CD4-positive, alpha-beta T cell treated with Interleukin-4 for 4 hours (primary cell): ENCODE measurements at places on chromosomes 16 and 17.

DNA sequence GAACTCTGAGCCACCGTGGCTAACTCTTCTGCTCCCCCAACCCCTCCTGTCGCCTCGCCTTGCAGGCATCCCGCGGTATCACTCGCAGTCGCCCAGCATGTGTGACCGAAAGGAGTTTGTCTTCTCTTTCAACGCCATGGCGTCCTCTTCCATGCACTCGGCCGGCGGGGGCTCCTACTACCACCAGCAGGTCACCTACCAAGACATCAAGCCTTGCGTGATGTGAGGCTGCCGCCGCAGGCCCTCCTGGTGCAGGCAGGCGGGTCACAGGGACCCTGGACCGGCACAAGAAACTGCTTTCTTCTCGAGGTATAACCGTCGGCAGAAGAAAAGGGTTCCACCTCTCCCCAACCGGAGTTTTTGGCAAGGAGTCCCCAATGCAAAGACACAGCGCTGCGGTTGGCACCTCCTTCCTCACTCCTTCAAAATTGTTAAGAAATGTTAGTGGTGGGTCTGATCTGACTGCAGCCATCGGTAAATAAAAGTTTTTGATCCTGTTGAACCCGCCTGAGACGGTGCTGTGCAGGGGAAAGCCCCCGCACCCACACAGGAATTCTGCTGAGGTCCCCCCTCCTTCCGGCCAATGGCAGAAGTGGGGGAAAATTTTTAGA is 2.6 kb downstream of the FOXF1 start:
- no peak for DNase-seq

GRCh38 chr17:45338996-45339535 is 22.2 kb upstream of the MAP3K14 start:
- DNase-seq = no peak

DNA sequence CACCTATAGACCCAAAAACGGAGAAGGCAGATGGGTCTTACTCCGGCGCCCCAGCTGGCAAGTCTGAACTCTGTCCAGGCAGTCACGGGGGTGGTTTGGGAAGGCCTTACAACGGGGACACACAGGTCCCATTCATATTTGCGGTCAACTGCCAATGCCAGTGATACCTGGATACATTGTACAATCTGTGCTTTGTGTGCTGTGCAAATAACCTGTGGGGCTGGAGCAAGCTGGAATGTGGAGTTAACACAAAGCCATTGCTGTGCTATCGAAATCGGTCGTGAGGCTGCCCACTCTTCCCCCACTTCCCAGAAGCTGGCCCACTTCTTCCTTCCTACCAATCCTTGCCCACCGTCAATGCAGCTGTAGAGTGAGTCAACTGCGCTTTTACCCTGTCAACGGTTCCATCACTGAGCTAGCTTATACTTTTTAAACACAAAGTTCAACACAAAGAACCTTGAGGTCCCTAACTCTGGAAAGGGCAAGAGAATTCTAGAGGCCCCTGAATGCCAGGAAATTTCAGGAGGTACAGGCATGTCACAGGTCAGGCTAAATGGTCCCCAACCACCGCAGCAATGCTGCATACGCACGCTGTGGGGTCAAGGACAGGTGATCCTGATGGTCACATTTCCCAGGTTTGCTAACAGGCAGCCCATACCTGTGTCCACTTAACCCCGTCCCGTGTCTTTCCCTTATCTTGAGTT is 122.8 kb downstream of the ZFHX3 start:
- DNase-seq = no peak

- DNase-seq = peak; percentile 38
Observed at GRCh38 chr17:50908860-50909764, 43.0 kb upstream of the TOB1 start.

- peak; percentile 91 for DNase-seq
Observed at GRCh38 chr16:81521141-81521626, 76.6 kb downstream of the CMIP start.

- DNase-seq = no peak
Observed at GRCh38 chr17:38568274-38568673, 37.5 kb downstream of the SRCIN1 start.

DNA sequence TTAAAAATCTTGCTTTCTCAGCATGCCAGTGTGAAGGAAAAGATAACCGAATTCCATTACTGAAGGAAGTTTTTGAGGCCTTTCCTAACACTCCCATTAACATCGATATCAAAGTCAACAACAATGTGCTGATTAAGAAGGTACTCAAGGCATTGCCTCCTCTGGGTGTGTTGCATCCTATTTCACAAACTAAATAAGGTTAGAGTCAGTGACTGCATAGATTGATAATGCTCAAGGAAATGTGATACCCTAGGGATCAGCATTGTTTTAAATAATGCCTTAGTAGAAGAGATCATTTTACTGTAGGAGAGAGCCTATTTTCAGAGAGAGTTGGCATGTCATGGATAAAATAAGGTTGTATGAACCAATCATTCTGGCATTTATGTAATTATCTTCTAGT is 36.8 kb downstream of the GDPD1 start:
- DNase-seq = no peak

DNA sequence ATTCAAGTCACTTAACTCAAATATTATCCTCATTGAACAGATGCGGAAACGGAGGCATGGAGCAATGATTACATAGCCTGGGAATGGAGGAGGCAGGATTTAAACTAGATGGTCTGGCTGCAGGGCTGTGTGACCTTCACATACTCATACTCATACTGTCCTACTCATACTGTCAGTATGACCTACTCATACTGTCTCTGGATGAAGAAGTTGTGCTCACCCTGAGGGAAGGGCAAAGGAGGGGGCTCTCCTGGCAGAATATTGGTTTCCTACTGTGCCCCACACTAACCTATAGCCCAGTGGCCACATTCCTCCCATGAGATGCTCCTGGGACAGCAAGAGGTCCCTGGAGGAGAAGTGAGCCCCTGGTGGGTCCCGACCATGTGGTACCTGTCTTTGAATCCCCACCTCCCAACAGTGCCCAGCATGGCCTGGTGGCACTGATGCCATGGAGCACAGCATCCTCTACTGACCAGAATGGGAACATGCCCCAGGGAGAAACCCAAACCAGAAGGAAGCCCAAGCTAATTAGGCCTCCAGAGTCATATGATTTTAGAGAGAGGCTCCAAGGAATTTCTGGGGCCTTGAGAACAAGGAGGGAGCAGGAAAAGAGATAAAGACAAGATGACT is 197.3 kb upstream of the SDK2 start:
- no peak for DNase-seq

DNA sequence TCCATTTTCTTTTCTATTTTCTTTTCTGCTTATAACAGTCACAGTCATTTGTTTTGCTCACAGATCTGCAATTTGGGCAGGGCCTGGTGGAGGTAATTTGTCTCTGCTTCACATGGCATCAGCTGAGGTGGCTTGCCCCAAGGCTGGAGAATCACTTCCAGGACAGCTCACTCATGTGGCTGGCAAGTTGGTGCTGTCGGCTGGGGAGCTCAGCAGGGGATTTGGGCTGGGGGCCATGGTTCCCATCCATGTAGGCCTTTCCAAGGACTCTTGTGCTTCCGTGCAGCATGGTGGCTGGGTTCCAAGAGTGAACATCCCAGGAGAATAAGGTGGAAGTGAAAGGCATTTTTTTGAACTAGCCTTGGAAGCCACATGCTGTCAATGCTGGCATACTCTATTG is 85.7 kb downstream of the MGAT5B start:
- DNase-seq = no peak

DNA sequence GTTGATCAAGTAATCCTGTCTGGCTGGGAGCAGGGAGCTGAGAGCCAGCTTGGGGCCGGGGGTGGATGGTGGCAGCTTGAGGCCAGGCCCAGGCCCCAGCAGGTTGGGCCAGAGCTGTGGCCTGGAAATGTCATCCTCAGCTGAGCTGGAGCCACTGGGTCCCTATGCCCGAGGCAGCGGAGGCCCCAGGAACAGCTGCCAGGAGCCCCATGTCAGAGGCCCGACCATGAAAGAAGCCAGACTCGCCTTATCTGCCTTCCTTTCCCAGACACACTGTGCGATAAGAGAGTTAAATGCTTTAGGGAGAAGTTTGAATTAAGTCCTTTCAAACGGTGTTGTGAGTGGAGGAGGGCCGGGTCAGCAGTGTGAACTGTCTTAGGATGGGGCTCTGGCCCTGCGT is 3.5 kb downstream of the SMTNL2 start:
- DNase-seq = no peak

DNA sequence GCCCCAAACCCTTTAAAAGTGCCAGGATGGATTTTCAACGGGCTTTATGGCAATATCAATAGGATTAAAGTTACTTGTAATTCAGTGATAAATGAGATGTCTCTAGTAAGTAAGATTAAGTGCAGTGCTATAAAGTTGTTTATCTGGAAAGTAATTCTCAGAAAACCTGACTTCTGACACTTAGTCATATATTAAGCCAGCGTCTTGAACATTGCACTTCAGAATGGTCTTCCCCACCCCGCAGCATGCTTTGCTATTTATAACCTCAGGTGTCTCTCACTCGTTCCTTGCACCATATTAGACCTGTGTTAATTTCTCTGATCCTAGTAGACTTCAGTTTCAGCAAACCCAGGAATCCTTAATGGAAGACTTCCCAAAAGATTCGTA is 2.1 kb upstream of the MAF start:
- peak; percentile 72 for DNase-seq

DNA sequence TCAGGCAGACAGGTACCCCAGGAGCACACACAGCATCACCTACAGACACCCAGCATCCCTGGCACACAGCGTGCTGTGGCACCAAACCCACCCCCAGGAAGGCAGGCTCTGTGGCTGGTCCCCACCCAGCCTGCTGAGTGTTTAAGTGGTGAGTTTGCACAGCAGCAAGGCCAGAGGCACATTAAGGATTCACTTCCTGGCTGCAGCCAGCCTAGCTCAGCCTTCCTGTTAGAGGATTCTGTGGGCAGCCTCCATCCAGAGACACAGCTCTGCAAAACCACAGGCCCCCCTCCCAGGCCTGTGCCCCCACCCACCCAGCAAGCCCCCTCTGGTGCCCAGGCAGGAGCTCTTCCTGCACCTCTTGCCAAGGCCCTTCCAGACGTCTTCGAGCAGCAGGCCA is 36.1 kb upstream of the PHB1 start:
- no peak for DNase-seq

- no peak for DNase-seq
Observed at GRCh38 chr16:12329246-12329995, 352.9 kb downstream of the SNX29 start.

- DNase-seq = no peak
Observed at GRCh38 chr17:65328567-65328966, 191.4 kb downstream of the RGS9 start.

DNA sequence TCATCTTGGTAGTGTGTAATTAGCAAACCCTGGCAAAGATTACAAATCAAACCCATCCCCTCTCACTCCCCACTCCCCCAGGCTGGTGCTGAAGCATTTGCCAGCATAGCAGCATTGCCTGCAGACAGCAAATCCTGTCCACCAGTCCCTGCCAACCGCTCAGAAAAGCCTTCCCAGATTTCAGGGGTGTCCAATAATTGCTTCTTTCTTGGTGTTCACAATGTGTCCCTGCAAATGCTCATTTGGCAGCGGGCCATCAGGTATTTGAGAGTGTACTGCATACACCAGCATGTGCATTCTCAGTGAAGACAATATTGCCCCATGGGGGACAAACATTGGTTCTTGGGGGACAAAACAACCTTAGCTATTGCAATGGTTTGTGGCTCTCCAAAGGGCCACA is 28.2 kb downstream of the ORC6 start:
- no peak for DNase-seq

- no peak for DNase-seq
Observed at GRCh38 chr17:80827646-80828643, 163.7 kb upstream of the CHMP6 start.

GRCh38 chr16:57998486-57998885 is 2.0 kb downstream of the ZNF319 start:
- peak; percentile 71 for DNase-seq

GRCh38 chr16:2482249-2482648 is 7.3 kb downstream of the TBC1D24 start:
- no peak for DNase-seq

GRCh38 chr16:57522960-57523359 is 13.4 kb downstream of the CCDC102A start:
- DNase-seq = no peak

- DNase-seq = no peak
Observed at GRCh38 chr17:75979705-75980187, 706 bp downstream of the TEN1 start.

- DNase-seq = no peak
Observed at GRCh38 chr17:43814026-43814425, 18.9 kb downstream of the MPP3 start.

- no peak for DNase-seq
Observed at GRCh38 chr17:2502871-2503580, 8.7 kb downstream of the METTL16 start.

- no peak for DNase-seq
Observed at GRCh38 chr16:57888128-57888527, 82.8 kb downstream of the CNGB1 start.

DNA sequence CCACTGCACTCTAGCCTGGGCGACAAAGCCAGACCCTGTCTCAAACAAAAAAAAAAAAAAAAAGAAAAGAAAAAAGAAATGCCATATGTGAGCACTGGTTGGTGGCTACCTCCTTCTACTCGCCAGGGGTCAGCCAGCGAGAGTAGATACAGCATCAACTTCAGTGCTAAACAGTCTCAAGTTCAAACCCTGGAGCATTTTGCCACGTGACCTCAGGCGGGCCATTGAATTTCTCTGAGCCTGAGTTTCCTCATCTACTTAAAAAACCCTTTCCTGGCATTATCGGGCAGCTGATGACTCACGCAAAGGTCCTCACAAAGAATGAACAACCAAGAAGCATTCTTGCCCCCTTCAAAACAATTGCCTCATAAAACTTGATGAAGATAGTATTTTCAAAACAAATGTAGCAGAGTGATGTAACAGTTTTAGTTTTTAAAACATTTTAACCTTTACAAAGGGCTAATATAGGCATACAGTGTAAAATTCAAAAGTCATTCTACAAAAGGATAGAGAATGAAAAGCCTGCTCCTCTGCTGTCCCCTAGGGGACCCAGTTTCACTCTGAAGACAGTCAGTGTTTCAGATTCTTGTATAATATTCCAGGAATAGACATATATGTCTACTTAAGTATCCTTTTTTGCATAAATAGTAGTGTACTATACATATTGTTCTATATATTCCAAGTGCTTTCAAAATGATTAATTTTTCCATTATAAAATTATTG is 28.4 kb downstream of the DNAH2 start:
- no peak for DNase-seq

DNA sequence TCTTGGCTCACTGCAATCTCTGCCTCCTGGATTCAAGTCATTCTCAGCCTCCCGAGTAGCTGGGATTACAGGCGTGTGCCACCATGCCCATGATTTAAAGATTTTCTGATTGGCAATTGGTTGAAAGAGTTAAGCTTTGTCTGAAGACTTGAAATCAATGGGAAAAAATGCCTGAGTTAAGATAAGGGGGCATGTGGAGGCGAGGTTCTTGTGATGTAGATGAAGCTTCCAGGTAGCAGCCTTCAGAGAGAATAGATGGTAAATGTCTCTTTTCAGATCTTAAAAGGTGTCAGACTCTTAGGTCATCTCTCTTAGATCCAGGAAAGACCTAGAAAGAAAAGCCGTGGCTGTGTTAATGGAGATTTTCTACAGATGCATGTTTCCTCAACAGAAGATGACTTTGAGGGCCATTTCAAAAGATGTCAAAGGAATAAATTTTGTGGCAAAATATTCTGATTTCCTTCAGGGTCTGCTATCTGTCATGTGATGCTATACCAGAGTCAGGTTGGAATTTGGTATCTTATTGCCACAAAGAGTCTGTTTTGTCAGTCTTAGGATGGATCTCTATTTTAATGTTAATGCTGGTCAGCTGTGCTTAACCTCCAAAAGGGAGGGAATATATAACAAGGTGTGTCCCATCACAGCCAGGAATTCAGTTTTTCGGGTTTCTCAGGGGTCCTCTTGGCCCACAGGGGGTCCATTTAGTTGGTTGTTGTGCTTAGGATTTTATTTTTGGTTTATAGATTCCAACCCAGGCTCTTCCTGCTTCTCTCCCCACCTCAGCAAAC is 58.3 kb upstream of the AKTIP start:
- DNase-seq = no peak
